Stimulated activated CD4-positive, alpha-beta T cell treated with anti-CD3 and anti-CD28 coated beads, Interleukin-4, amount 100 ng/mL, for 4 hours (primary cell): ENCODE measurements at places on chromosomes 5 and 9.

GRCh38 chr9:70563431-70564204 lies 149.2 kb upstream of the KLF9 start:
- peak; percentile 19 for DNase-seq

GRCh38 chr9:108477529-108478006 lies 378.2 kb downstream of the ACTL7B start:
- DNase-seq: no peak

GRCh38 chr5:131976414-131977211 lies 31.1 kb upstream of the MEIKIN start:
- no peak for DNase-seq

DNA sequence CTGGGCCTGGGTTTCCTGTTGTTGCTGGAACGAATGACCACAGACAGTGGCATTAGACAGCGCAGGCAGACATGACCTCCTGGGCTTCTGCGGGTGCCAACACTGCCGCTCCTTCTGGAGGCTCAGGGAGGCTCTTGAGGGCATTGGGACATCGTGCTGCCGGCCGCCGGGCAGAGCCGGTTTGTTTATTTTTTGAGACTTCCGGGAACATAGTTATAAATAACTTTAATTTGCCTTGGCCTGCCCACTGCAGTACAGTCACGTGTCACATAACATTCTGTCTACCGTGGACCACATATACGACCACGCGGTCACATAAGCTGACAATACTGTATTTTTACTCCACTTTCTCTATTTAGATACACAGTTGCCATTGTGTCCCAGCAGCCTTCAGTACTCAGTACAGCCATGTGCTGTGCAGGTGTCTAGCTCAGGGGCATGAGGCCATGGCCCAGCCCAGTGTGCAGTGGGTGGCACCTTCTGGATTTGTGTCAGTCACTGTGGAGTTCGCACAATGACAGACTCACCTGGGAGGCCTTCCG lies 8.2 kb upstream of the TOR4A start:
- no peak for DNase-seq

GRCh38 chr9:134968823-134969090 lies 51.0 kb upstream of the FCN1 start:
- DNase-seq: no peak

DNA sequence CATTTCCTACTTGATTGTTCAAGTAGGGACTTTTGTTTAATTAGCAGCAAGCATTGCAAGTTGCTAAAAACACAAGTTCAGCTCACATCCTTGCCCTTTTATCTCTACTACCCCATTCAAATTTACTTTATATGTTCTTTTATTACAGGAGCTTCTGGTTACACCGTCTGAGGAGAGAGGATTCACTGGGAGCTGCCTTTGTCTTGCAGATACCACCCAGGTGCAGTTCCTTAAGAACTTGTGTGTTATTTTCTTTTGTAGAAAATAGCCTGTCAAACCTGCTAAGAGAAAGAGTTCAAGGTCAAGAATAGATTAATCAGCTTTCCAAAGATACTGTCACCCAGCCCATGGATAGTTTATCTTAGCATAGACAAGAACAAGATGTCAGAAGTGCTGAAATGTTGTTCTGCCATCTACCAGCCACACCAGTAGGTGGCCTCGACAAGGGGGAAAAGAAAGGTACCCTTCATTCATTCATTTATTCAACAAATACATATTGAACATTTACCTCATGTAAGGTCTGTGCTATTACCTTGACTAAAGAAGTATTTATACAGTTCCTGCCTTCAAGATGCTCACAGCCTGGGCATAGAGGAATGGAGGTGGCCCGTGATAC lies 750.3 kb downstream of the MAT2B start:
- no peak for DNase-seq

- no peak for DNase-seq
These were observed 16.6 kb downstream of the PTGR1 start for GRCh38 chr9:111582888-111583287.

DNA sequence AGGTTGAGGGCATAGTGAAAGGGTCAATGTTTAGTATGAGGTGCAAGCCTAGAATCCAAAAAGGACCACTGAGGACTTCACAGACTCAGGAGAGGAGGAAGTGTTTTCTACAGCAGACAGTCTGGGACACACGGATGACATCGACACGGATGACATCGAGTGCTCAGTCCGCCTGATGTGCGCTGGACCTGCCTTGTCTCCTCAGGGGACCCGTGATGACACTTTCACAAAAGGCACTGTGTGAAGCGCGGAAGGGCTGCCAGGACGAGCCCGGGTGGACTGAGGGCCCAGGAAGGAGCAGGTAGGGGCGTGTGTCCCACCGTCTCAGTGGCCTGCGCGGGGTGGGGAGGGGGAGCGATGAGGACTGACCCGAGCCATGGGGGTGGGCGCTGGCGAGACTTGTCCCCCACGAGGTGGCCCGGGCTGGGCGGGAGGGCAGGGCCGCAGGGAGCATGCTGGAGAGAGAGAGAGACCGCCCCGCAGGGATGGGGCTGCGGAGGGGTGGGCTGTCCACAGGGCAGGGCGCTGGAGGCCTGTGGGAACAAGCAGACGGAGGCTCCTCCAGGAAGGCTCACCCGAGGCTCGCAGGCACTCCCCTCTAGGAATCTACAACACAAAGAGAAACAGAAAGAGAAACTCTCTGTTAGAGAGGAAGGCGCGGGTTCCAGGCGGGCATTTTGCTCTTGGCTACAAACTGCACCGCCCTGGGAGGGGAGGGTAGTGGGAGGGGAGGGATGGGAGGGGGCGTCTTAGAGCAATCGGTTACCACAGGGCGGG lies 54.9 kb downstream of the USP20 start:
- DNase-seq: peak; percentile 76

DNA sequence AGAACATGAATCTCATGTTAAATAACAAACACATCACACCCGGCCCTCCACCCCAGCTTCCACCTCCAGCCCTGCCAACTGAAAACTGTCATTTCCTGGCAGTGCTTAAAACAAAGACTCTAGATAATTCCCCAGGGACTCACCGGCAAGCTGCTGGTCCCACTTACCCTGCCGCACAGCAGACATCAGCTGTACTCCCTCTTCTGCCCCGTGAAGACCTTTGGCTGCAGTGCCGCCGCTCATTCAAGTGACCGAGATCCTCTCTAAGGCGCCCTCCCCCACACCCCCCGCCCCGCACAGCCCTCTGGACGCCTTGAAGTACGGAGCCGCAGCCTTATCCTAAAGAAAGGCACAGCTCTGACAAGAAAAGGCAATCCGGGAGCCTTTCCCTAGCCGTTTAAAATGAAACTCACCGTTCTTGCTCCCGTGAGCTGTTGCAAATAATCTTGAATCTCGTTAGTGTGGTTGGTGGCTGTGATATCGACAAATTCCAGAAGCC lies 434 bp downstream of the GLRX start:
- no peak for DNase-seq

GRCh38 chr5:61182449-61182848 lies 20.2 kb upstream of the SMIM15 start:
- DNase-seq: no peak

DNA sequence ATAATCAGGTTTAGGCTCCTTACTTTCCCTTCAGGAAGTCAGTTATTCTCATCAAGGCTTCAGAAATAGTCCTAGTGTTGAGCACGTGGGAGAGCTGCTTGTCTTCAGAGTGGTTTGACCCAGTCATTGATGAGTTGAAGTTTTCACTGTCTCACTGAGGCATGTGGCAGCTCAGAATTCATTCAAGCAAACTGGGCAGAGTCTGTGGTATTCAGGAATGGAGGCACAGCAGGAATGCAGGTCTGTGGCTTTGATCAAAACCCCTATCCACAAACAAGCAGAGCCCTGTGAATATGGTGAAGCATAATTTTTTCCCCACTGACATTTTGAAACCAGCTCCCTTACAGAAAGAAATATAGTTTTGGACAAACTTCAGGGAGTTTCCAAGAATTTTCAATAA lies 207.3 kb downstream of the CD180 start:
- DNase-seq: no peak

- no peak for DNase-seq
These were observed 12.4 kb upstream of the AKNA start for GRCh38 chr9:114400219-114400618.

DNA sequence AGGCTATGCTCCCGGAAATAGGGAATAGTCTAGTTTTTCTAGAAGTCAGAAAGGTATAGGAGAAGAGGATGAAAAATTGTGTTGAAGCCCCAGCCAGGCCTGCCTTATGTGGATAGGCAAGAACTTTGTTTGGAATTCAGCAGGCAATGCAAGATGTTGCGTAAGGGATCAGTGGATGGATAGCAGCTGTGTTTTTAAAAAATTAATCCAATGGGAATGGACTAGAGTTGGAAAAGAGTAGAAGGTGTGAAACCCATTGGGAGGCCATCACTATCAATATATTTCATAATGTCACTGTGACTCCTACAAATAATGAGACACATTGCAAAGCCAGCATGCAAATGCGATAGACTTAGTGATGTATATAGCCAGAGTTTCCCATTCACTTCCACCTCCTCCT lies 281.9 kb downstream of the MARCHF11 start:
- DNase-seq: no peak

- DNase-seq: no peak
These were observed 144.0 kb downstream of the MYO10 start for GRCh38 chr5:16791904-16792597.

GRCh38 chr9:115264313-115264712 lies 146.4 kb upstream of the TNC start:
- no peak for DNase-seq

DNA sequence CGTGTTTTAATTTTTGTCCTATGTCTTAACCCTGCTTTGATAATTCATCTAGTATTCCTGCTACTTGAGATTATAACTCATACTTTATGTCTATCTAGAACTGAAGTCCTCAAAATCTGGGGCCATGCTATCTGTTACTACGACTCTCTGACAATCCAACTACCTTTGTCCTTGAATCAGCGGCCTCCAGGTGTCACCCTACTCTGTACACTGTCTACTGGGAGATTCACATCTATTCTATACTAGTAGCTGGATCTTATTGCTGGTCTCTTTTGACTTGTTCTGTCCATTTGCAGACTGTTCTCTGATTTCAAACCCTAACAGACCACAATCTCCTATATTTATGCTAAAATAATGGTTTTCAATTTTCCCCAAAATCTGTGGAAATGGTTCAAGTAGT lies 225.5 kb upstream of the ELAVL2 start:
- DNase-seq: no peak

GRCh38 chr5:124952566-124952965 lies 206.1 kb upstream of the ZNF608 start:
- no peak for DNase-seq

GRCh38 chr5:72441094-72441723 lies 66.0 kb downstream of the ZNF366 start:
- DNase-seq: no peak

DNA sequence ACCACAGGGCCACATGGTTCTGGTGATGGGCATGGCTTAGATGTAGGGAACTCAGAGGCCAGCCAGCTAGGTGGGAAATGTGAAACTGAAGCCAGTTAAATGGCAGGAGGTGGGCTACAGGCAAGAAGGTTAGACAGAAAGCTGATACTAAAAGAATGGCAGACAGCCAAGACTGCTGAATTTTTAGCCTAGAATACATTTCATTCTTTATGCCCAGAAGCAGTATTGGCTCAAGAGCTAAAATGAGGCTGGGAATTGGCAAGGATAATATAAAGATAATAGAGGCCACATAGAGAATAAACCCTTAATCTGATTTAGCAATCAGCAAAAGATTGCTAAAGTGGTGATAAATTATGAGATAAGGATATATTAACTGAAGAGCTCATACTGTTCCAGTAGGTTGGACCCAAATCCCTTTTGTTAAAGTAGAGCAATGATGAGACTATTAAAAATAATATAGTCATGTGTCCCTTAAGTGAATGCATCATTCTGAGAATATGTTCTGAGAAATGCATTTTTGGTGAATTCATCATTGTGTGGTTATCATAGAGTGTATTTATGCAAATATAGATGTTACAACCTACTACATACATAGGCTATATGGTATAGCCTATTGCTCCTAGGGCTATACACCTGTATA lies 234.3 kb downstream of the CHSY3 start:
- DNase-seq: no peak

DNA sequence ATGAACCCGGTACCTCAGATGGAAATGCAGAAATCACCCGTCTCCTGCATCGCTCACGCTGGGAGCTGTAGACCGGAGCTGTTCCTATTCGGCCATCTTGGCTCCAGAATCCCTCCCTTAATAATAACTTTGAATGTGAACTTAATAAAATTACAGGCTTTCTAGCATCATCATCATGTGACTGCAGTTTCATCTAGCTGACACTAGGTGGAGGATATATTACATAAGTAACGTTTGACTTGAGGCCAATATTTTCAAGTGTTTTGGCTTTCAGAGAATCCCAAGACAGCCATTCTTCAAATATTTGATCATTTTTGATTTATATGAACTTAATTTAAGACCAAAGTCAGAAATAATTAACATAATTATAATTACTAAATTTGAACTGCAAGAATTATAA lies 474.9 kb upstream of the CDH10 start:
- DNase-seq: no peak

DNA sequence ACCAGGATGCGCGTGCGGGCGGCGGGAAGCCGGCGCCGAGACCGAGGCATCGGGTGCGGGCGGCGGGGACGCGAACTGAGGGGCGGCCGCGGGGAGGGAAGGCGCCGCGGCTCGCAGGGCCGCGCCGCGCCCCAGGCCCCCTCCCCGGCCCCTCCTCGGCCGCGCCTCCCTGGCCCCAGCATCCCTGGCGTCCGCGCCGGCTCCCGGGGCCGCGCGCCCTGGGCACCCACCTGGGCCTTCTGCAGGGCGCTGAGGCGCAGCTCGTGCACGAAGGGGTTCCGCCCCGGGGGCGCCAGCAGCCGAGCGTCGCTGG lies 324 bp downstream of the LPCAT1 start:
- peak; percentile 19 for DNase-seq

- DNase-seq: no peak
These were observed 18.5 kb downstream of the TNPO1 start for GRCh38 chr5:72834924-72835323.

DNA sequence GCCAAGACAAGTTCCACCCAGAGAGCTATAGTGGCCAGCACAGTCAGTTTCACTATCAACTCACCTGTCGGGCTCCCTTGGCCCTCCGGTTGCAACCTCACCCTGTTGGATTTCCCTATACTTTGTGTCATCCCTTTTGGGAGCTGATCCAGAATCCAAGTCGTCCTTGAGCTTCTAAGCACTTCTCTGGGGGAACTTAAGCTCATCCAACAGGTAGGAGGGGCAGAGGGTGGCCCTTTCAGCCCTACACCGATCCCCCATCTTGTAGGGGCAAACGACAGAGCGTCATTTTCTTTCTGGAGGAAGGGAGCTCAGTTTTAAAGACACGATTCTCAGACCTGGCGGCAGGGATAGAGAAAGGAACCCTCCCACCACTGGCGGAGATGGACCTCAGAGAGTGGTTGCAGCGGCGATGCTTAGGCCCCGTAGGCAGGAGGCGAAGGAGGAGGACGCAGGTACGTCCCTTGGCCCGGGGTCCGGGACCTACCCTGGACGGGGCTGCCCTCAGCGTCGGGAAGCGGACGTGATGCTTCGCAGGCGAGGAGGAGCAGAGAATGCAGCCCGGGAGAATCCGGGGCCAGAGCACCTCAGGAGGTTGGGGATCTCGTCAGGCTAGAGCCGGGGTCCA lies 519 bp downstream of the ZER1 start:
- DNase-seq: no peak

- no peak for DNase-seq
These were observed 11.2 kb downstream of the ROPN1L start for GRCh38 chr5:10452768-10453331.
